ENCODE measurements at places on chromosomes 6 and 20. TPM values are rescaled to one million over a fixed set of nuclear protein-coding genes. Genes with fewer than 3 reads are reported as not detected.

ZSCAN16 gene
- 2.9 TPM for total RNA-seq

C6orf118 gene
- not detected for total RNA-seq

CRYBG1 gene
- total RNA-seq = 36.8 TPM

RIMS1 gene
- not detected for total RNA-seq

ABHD16B gene
- total RNA-seq = not detected

PACRG gene
- 0.78 TPM for total RNA-seq

FAM229B gene
- 1.9 TPM for total RNA-seq

GRCh38 chr6:35945650-35946025 lies 24.7 kb upstream of the SRPK1 start:
- peaks cover 10% of the 10 kb centered on the region for H3K27me3 ChIP-seq
- no peak overlapping the region for H3K4me3 ChIP-seq
- no peak overlapping the region for H3K27ac ChIP-seq
- no peaks in the 10 kb centered on the region for H3K4me1 ChIP-seq

- DNase-seq = no peak
- H3K4me3 ChIP-seq = no peak overlapping the region
- no peaks in the 10 kb centered on the region for H3K27me3 ChIP-seq
These were observed 149.0 kb upstream of the FUT9 start for GRCh38 chr6:95866732-95867131.

DNA sequence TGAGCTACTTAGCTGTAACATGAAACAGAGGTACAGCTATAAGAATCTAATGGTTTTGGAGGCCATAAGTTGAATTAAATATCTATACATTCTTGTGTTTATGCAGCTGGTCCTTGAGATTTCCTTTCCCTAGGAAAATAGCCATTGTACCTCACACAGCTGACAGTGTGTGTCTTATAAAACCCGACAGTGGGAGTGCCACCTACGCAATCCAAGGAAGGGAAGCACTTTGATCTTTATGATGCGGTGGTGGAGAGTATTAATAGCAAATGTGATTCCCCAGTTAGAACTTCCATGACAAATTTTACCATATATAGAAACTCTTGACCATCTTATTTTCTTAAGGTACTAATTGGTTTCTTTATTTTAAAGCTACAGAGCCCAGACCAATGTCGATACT lies 149.5 kb downstream of the TMEM200A start:
- H3K27me3 ChIP-seq = no peaks in the 10 kb centered on the region
- no peak for DNase-seq
- H3K4me3 ChIP-seq = no peak overlapping the region
- peak overlapping the region; percentile 30 for H3K27ac ChIP-seq
- peaks cover 67% of the 10 kb centered on the region for H3K36me3 ChIP-seq
- H3K4me1 ChIP-seq = peaks cover 68% of the 10 kb centered on the region

DNA sequence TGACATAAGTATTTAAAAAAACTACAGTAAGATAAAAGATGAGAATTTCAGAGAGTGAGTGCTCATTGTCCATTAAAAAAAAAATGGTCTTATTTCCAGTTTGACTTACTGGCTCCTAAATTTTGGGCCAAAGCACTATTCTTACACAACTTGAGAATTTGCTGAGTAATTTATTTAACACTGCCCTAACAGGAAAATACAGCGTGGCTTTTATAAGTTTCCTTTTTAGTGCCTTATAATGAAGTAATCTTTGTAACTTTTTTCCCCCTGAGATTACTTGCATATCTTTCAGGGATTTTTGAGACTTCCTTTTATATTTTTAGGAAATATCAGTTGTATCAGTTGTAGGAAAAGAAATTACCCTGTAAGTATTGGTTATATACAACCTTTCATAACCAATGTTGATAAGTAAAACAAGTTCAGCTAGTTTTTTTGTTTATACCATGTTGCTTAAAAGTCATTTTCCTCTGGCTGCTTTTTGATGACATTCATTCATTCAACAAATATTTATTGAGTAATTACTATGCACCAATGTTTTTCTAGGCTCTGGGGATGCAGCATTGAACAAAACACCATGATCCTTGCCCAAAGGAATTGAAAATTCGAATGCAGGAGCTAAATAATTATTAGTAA lies 106.4 kb upstream of the SGK1 start:
- H3K27ac ChIP-seq = no peak overlapping the region
- DNase-seq = no peak
- H3K27me3 ChIP-seq = no peaks in the 10 kb centered on the region
- no peak overlapping the region for H3K4me3 ChIP-seq
- no peaks in the 10 kb centered on the region for H3K36me3 ChIP-seq

- no peak overlapping the region for H3K27ac ChIP-seq
- H3K4me1 ChIP-seq = no peaks in the 10 kb centered on the region
- no peak for DNase-seq
- no peak overlapping the region for H3K4me3 ChIP-seq
- H3K27me3 ChIP-seq = no peaks in the 10 kb centered on the region
These were observed 311.4 kb downstream of the EPM2A start for GRCh38 chr6:145423936-145424335.

DNA sequence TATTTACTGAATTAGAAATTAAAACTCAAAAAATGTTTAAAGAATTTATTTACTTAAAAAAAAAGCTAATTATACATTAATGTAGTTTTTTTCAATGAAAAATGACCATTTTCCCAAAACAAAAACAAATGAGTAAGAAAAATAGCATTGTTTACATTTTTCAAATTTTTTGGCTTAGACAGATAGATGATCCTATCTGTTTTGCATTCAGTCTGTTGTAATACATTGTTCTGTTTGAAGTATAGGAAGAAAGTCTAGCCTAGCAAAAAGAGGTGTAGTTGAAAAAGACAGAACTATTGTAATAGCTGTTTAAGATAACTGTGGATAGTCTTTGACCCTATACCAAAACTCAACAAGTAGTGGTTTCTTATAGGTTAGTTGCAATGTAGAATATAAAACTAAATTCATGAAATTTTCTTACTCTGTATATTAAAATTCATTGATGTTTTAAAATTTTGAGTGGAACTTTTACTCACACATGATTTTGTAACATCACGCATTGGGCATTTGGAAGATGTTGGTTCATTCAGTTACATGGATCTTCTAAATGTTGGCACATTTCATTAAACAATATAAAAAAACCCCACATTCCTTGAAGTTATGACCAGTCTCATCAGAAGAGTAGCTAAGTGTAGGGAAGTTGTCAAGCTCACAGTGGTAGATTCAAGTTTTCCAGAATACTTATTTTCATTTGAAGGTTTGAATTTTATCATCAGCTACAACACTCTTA lies 62.0 kb downstream of the KCNS1 start:
- H3K27ac ChIP-seq = no peak overlapping the region
- no peak for DNase-seq
- no peaks in the 10 kb centered on the region for H3K27me3 ChIP-seq

DNA sequence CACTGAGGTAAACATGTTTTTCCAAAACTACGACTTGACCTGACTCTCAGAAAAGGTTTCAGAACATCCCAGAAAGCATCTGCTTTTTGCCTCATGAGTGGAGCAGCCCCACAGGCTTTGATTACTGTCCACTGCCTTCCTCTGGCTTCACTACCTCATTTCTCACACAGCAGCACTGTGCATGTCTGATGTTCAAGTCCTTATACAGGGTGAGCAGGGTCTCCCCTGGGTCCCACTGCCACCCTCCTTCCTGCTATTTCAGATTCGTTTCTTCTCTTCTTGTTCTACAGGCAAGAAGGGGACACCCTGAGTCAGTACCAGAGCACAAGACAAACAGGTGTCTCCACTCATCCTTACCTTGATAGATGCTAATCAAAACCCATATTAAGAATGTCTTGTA lies 64.7 kb upstream of the NFATC2 start:
- no peaks in the 10 kb centered on the region for H3K36me3 ChIP-seq
- peaks cover 23% of the 10 kb centered on the region for H3K27me3 ChIP-seq
- H3K27ac ChIP-seq = no peak overlapping the region
- no peaks in the 10 kb centered on the region for H3K4me1 ChIP-seq
- no peak for DNase-seq

- H3K36me3 ChIP-seq = no peaks in the 10 kb centered on the region
- no peaks in the 10 kb centered on the region for H3K4me1 ChIP-seq
- DNase-seq = no peak
- H3K27ac ChIP-seq = no peak overlapping the region
- H3K4me3 ChIP-seq = no peak overlapping the region
- peaks cover 29% of the 10 kb centered on the region for H3K27me3 ChIP-seq
These were observed 92.2 kb downstream of the UNC5CL start for GRCh38 chr6:40946738-40947301.

- no peak overlapping the region for H3K27ac ChIP-seq
- H3K4me1 ChIP-seq = no peaks in the 10 kb centered on the region
- H3K27me3 ChIP-seq = no peaks in the 10 kb centered on the region
- H3K36me3 ChIP-seq = no peaks in the 10 kb centered on the region
- no peak for DNase-seq
These were observed 455.8 kb downstream of the EPM2A start for GRCh38 chr6:145279551-145279950.

GRCh38 chr6:66226109-66226508 lies 519.1 kb upstream of the EYS start:
- H3K4me3 ChIP-seq = no peak overlapping the region
- no peaks in the 10 kb centered on the region for H3K4me1 ChIP-seq
- no peak for DNase-seq
- H3K27me3 ChIP-seq = no peaks in the 10 kb centered on the region

- H3K27ac ChIP-seq = no peak overlapping the region
- no peak overlapping the region for H3K4me3 ChIP-seq
- no peak for DNase-seq
- no peaks in the 10 kb centered on the region for H3K27me3 ChIP-seq
- no peaks in the 10 kb centered on the region for H3K36me3 ChIP-seq
These were observed 65.8 kb downstream of the EYA4 start for GRCh38 chr6:133306931-133307330.

GRCh38 chr20:12835999-12836398 lies 172.8 kb upstream of the SPTLC3 start:
- no peak overlapping the region for H3K4me3 ChIP-seq
- H3K27ac ChIP-seq = no peak overlapping the region
- no peaks in the 10 kb centered on the region for H3K27me3 ChIP-seq
- no peak for DNase-seq
- no peaks in the 10 kb centered on the region for H3K4me1 ChIP-seq

GRCh38 chr20:46715292-46715756 lies 5.9 kb downstream of the SLC2A10 start:
- no peak overlapping the region for H3K27ac ChIP-seq
- H3K27me3 ChIP-seq = peaks cover 33% of the 10 kb centered on the region
- DNase-seq = no peak

DNA sequence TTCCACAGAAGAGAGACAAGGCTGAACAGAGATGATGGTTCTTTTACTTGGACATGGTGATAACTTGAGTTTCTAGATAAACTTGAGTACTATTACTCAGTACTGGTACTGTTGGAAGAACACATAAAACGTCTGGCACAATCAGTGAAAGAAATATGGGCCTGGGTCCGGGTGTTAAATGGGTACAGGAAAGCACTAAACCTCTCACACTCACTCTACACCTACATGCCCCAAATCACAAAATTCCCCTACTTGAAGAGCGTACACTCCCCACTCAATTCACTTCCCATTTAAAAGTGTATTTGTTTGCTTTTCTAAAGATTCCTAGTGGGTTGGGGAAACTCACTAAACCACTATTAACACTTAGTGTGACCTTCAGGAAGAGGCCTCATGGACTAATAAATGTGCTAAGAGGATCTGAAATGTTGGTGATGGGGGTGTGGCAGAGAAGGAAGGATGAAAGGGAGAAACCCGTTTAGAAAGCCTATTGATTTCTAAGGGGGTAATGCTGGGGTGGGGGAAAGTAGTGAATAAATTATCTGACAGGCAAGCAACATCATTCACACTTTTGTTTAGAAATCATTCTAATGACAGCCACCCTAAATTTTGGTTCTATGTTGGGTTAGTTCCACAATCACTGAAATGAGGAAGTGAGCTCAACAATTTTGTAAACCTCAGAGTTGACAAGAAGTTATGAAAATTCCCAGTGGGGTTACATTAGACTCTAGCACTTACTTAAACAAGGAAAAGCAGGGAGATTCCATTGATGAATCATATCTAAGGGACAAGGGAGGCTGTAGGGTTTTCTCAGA lies 222.6 kb upstream of the MARCKS start:
- peaks cover 5% of the 10 kb centered on the region for H3K27me3 ChIP-seq
- no peak for DNase-seq
- H3K36me3 ChIP-seq = no peaks in the 10 kb centered on the region
- no peak overlapping the region for H3K4me3 ChIP-seq
- H3K4me1 ChIP-seq = peaks cover 10% of the 10 kb centered on the region
- no peak overlapping the region for H3K27ac ChIP-seq

GRCh38 chr20:38275815-38276550 lies 15.4 kb upstream of the KIAA1755 start:
- H3K27me3 ChIP-seq = peaks cover 4% of the 10 kb centered on the region
- no peak overlapping the region for H3K4me3 ChIP-seq
- DNase-seq = no peak
- no peaks in the 10 kb centered on the region for H3K36me3 ChIP-seq
- no peaks in the 10 kb centered on the region for H3K4me1 ChIP-seq
- H3K27ac ChIP-seq = no peak overlapping the region

DNA sequence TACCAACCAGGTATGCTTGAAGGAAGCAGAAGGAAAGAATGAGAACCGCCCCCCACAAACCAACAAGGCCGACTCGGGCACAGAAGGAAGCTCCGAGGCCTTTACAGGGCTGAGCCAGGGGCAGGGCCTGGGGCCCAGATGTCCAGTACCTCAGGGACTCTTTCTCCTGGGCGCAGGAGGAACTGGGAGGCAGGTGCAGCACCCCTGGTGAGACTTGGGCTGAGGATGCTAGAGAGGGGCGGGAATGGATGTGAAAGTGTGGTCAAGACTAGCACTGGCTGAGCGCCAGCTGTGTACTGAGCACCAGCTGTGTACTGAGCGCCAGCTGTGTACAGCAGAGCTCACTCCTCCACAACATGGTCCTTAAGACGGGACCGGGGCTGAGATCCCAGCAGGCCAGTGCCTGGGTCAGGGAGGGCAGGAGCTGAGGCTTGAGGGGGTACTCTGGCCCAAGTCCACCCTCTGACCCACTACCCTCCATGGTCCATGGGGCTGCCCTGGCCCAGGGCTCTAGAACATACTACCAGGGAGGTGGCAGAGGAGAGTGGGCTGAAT lies 369.4 kb downstream of the TAF4 start:
- no peaks in the 10 kb centered on the region for H3K36me3 ChIP-seq
- H3K27me3 ChIP-seq = no peaks in the 10 kb centered on the region
- no peak overlapping the region for H3K27ac ChIP-seq
- H3K4me3 ChIP-seq = no peak overlapping the region
- no peak for DNase-seq

GRCh38 chr6:25942561-25943147 lies 12.2 kb upstream of the SLC17A2 start:
- H3K27me3 ChIP-seq = peaks cover 9% of the 10 kb centered on the region
- no peak for DNase-seq
- H3K27ac ChIP-seq = no peak overlapping the region
- H3K36me3 ChIP-seq = peaks cover 4% of the 10 kb centered on the region
- no peak overlapping the region for H3K4me3 ChIP-seq

DNA sequence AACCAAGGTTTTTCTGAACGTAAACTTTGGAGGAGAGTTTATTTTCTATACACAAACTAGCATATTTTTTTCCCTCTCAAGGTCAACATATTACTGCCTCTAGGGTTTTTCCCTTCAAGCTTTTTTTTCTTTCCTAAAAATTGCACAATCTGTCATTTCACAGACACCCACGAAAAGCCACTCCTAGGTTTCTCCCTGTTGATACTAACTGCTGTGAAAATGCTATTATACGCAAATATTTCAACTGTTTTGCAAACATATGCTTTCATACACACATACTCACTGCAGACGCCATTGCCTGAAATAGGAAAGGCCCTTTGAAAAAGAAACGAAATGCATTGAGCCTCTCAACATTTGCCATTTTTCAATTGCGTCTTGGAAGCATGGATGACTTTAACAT lies 333.0 kb downstream of the CD83 start:
- no peak for DNase-seq
- no peak overlapping the region for H3K27ac ChIP-seq
- peaks cover 79% of the 10 kb centered on the region for H3K4me1 ChIP-seq
- H3K4me3 ChIP-seq = no peak overlapping the region
- H3K27me3 ChIP-seq = no peaks in the 10 kb centered on the region

All from activated CD8-positive, alpha-beta T cell treated with anti-CD3 and anti-CD28 coated beads, Interleukin-2, amount 10 ng/mL, durations not matched to agents 7 days and 5 days (primary cell).